ENCODE measurements at places on chromosomes 5 and 9.

GRCh38 chr5:14777932-14778791 is 93.4 kb downstream of the ANKH start:
- DNase-seq: no peak

DNA sequence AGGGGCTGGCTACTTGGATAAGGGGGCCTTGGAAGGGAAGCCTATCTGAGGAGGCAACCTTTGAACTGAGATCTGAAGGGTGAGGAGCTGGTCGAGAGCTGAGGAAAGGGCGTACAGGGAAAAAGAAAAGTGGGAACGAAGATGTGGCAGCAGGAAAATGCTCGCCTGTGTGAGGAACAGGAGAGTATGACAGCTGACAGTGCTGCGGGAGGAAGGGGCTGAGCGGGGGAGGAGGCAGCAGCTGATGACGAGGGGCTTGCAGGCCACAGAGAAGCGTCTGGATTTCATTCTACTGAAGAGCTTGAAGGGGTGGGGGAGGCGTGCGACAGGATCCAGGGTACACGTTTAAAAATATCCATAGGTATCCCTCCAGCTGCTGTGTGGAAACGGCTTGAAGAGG is 28.9 kb downstream of the SH3PXD2B start:
- DNase-seq: no peak

DNA sequence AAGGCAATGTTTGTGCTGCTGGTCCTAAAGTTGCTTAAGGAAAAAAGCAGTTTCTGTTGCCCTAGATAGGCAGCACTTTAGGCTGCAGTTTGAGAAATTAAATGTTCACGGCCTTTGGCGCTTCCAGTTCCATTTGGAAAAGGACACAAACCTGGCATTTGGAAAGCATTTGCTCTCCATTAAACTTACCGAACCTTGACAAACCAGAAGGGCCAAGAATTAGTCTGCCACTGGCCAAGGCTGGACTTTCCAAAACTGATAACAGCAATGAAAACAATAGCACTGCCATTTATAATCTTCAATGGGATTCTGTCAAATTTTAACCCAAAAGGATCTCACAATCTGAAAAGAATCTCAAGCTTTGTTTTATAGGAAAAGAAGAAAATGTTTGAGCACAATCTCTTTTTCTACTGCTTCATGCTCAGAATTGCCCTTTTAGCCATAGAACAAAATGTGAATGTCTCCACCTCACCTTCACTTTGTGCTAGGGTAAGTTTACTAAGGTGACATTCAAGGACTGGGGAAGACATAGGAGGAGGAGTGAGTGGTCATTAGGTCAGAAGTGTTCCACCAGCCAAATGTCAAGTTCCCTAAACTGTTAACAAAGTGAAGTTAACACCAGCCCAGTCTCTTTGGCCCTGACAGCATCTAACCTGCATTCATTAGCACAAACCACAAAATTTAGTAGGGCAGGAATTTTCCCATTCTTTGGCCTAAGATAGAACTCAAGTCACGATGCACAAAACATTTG is 583.4 kb upstream of the DMAC1 start:
- no peak for DNase-seq

DNA sequence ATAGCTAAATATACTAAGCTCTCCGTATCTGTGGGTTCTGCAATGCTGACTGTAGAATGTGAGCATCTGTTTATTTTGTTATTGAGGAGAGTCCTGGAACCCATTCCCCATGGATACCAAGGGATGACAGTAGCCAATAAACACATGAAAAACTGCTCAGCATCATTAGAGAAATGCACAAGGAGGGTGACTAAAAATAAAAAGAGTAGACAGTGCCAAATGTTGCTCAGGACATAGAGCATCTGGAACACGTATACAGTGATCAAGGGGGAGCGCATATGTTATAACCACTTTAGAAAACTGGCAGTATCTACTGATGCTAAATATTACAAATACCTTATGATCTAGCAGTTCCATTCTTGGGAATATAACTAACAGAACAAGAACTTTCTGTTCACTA is 31.0 kb downstream of the MARCHF6 start:
- DNase-seq: no peak

DNA sequence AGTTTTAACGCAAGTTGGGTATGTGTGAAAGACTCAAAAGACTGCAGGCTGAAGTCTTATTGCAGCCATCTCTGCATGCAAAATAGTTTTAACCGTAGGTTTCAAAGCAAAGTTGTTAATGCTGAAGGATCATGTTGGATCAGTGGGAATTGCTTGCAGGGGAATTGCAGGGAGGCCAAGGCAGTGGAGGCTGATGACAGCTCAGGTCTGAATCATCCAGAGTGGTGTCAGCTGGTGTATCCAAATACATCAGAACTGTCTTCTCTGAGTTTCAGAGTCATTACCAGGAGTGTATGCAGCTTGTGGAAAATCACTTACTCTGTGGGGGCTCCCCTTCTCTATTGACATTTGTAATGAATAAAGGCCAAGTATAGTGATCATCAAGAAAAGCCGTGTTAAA is 435.7 kb downstream of the SH3GL2 start:
- no peak for DNase-seq

GRCh38 chr5:142151436-142152383 is 43.1 kb downstream of the NDFIP1 start:
- peak; percentile 36 for DNase-seq

DNA sequence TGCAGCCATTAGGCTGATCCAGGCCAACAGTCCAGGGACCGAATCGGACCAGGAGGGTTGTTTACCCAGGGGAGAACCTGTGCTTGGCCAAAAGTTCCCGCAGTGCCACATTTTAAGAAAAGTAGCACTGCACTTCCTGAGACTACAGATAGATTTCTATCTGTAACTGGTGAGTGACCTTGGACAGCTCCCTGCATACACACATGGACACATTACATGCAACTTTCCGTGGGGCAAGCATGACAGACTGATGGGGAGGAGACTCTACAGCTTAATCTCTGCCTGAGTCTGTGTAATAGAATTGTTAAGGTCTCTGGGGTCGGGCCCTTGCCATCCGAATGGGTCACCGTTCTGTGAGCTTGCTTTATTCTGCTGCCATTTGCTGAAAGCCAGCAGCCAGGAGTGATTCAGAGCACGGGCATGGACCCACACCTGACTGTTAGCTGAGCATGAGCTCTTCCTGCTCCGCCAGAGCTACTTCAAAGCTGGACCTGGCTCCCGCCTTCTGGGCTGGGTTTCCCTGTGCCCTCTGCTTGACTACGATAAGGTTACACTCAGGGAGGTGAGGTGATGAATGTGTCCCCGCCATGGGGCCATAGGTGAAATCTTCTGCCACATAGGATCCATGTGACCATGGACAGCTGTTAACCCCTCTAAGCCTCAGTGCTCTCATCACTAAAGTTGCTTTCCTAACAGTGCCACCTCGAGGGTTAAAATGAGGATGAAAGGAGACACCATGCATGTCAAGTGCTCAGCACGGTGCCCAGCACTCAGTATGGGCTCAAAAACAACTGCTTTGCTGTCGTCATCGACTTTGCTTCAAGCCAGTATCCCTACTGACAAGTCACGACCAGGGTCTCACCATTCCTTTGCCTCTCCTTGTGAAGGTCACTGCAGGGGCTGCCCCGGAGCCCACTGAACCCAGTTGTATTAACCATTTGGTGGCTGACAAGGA is 200.0 kb downstream of the MELK start:
- DNase-seq: no peak

GRCh38 chr9:130124085-130124860 is 47.9 kb upstream of the NCS1 start:
- DNase-seq: no peak

- DNase-seq: no peak
These were observed 20.3 kb downstream of the ANGPTL2 start for GRCh38 chr9:127102176-127102575.

Data from activated CD4-positive, CD25-positive, alpha-beta regulatory T cell treated with anti-CD3 and anti-CD28 coated beads, Interleukin-2, amount 50 U/mL, for 72 hours (primary cell).